ENCODE measurements at places on chromosomes 12 and 14.

- DNase-seq = no peak
Measured at GRCh38 chr14:89304972-89305703, 111.9 kb downstream of the FOXN3 start.

- DNase-seq = no peak
Measured at GRCh38 chr12:77382096-77382742, 316.9 kb upstream of the E2F7 start.

- no peak for DNase-seq
Measured at GRCh38 chr14:105525861-105526775, at the start of gene TMEM121. Gene TMEM121, plus strand, starts transcription at chr14:105526583. Its CDS starts 2,252 bp downstream, at chr14:105528835.

DNA sequence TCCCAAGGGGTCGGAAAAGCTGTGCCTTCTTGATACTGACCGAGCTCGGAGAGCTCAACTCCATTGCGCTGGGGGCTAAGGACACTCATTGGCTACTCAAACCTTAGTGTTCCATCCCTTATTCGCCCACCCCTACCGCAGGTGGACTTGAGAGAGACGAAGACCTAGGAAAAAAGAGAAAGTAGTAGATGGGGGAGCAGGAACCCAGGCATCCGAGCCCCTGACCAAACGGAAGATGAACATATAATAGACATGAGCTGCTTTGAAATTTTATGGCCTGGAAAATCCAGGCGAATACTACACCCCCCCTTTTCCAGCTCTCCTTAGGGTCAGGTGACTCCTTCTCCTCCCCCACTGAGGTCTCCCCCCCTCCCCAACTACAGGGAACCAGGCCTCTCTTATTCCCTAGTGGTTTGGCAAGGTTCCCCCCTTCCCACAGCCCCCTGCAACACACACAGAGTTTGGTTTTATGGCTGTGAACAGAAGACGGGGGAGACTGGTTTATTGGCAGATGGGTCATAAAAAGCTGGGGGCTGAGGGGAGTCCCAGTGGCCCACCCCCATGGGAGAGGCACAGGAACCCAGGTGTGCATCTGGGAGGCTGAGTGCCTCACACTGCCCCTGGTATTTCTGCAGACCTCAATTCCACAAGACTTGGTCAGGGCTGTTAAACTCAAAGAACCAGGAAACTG lies 1.6 kb downstream of the GDF11 start:
- DNase-seq = no peak

- DNase-seq = no peak
Measured at GRCh38 chr12:49696723-49697122, 10.5 kb downstream of the FMNL3 start.

DNA sequence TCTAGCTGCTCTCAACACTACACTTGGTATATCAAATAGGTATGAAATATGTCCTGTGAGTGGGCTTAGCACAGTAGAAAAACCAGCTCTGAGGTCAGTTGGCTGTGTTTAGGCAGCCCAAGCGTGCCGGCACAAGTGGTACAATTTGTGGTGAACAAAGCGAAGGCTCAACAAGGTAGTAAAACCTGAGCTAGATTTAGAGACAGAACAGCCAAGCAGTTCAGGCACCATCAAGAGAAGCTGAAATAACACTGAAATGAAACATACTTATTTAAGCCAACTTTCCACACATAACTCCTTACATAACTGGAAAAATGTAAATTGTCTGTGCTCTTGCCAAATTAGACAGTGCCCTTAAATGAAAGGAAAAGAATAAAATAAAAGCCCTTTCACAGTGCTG lies 596.8 kb upstream of the FBXO33 start:
- DNase-seq = no peak

DNA sequence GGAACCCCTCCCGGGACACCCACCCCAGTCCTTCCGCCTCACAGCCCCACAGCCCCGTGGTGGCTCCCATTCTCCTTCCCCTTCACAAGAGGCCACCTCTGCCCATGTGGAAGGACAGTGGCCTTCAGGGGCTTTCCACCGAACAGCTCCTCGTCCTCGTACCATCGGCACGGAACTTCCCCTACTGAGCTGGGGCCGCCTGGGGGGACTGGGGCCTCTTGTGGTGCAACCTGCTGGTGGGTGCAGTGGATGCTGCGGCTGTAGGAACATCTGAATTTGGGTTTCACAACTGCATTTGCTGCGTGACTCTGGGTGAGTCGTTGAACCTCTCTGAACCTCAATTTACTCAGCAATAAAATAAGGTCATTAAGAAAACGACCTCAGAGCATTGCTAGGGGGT lies 50.9 kb downstream of the RFLNA start:
- no peak for DNase-seq

DNA sequence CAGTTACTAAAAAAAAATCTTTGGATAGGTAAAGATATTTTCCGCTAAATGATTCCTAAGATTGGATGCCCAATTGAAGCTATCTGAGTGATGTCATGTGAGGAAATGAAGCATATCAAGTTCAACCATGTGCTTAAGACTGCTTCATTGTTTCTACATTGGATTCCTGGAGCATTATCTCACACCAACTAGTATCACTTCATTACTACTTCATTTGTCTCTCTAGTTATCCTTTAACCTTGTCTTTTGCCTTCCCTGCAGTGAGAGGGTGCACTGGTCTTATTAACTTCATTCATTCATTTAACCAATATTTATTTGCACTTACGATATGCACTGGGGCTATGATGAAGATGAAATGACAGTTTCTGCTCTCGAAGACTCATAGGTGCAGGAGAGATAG lies 198.1 kb downstream of the SLC38A4 start:
- DNase-seq = no peak

DNA sequence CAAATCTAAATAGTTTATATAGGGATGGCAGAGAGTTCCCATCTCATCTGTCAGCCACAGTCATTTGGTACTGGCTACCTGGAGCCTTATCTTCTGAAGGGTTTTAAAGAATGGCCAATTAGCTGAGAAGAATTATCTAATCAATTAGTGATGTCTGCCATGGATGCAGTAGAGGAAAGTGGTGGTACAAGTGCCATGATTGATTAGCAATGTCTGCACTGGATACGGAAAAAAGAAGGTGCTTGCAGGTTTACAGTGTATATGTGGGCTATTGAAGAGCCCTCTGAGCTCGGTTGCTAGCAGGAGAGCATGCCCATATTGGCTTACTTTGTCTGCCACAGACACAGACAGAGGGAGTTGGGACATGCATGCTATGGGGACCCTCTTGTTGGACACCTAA lies 7.9 kb upstream of the OAS2 start:
- no peak for DNase-seq

- no peak for DNase-seq
Measured at GRCh38 chr14:63788011-63788933, 60.4 kb upstream of the SGPP1 start.

DNA sequence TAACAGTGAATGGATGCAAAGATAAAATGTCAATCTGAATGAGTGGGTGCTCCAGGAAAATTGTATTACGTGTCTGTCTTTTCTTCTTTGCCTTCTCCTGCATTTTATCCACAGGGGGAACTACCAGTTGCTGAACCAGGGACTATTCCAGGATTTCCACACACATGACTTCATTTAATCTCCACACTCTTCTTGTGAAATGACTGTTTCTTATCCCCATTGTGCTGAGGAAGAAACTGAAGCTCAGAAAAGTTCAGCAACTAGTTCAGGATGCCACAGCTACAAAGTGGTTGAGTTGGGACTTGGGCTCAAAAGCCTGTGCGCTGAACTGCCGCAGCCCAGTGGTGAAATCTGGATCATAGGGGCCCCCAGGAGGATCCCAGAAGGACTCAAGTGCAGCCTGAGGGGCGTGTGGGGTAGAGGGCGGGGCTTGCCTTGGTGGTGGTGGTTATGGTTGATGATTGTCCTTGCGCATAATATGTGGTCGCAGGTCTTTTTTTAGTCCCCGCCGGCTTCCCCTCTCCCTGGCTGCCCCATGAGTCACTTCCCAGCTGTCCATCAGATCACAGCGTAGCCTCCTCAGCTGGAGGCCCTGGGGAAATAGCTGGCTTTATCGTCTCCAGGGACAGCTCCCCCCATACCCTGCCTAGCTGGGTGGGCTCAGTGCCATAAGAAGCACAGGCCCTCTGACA lies 235.2 kb upstream of the CRY1 start:
- DNase-seq = no peak

DNA sequence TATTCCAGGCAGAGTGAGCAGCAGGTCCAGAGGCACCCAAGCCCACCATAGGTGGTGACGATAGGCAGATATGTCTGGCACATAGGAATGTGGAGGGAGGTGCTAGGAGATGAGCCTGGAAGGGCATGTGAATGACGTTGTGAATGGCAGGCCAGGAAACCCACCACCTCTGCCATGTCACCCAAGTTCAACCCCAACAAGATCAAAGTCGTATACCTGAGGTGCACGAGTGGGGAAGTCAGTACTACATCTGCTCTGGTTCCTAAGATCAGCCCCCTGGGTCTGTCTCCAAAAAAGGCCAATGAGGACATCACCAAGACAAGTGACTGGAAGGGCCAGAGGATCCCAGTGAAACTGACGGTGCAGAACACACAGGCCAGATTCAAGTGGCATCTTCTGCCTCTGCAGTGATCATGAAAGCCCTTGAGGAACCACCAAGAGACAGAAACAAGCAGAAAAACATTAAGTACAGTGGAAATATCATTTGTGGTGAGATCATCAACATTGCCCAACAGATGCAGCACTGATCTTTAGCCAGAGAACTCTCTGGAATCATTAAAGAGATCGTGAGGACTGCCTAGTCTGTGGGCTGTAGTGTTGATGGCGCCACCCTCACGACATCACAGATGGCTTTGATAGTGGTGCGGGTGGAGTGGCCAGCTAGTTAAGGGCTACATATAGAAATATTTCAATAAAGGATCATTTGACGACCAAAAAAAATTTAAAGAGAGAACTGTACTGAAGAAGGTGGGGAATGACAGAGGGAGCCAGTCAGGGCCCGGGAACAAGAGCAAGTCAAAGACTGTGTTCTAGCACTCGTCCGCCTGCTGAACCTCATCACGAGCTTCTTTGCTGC lies 99.7 kb downstream of the ZFP36L1 start:
- no peak for DNase-seq

DNA sequence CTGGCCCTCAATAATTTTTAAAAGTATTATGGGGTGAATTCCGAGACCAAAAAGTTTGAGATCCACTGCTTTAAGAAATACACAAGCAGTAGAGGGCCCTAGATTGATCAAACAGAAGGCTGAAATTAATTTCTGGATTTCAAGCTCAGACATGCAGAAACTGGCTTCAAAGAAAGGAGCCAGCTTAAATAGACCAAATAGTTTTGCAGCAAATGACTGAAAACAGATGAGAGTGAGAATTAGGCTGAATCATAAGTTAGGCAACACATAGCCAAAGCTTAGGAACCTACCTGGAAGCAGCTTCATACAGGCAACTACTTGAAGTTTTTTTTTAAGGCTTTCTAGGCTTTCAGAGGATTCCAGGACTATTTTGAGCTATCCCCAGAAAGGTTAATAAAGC lies 12.4 kb downstream of the ATF7 start:
- no peak for DNase-seq

GRCh38 chr14:105151838-105152793 lies 16.5 kb downstream of the JAG2 start:
- DNase-seq = no peak

GRCh38 chr12:85441741-85442140 lies 161.7 kb downstream of the ALX1 start:
- DNase-seq = no peak

DNA sequence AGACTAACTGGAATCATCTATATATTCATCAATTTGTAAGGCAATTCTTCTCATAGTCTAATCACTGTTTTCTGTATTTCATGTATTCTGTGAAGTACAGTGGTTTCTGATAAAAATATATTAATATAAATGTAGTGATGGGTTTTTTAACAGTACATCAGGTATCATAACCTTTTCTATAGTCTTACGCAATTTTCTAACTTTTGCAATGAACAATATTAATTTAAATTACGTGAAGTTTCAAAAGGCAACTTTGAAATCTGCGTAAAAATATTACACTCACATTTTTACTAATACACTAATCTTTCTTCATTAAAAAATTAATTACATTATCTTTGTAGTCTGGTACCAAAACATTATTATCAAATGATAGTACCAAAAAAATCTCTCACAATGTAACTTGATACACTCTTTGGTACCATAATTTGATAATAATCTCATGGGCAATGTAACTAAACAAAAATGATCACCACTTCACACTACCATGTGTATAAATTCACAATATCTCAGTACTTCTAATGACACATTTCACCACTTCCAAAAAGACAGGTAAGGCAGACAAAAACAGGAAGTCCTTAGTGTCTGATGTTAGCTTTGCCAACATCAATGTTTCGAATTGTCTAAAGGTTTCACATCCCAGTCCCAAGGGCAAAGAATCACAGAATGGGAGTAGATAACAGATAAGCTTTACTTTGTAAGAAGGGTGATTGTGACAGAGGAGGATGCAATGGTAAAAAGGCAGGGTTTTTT lies 8.7 kb downstream of the DNAI7 start:
- no peak for DNase-seq

DNA sequence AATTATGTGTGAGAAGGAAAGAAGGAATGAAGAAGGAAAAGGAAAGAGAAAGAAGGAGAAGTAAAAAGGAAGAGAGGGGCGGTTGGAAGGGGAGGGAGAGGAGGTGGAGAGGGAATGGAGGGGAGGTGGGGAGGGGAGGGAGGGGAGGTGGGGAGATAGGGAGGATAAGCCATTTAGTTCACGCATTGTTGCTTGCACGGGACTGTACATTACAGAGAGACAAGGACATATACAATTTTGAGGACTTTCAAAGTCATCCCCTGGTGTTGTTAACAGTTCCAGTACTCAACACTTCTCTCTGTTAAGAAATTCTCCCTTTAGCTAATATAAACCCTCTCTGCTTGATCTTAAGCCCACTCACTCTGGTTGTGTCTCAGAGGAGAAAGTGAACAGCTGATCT lies 312.5 kb downstream of the GRIN2B start:
- no peak for DNase-seq

Measured in head of caudate nucleus (tissue), 42 donors.